ENCODE measurements at places on chromosomes 5 and 9. TPM values are rescaled to one million over a fixed set of nuclear protein-coding genes. Genes with fewer than 3 reads are reported as not detected.
A peak's percentile ranks its signal among the peaks of the same experiment; 100 is the strongest.

NR2F1 gene
- 3.6 TPM for total RNA-seq

LAMC3 gene
- not detected for total RNA-seq

GNA14 gene
- total RNA-seq: 0.45 TPM

DNA sequence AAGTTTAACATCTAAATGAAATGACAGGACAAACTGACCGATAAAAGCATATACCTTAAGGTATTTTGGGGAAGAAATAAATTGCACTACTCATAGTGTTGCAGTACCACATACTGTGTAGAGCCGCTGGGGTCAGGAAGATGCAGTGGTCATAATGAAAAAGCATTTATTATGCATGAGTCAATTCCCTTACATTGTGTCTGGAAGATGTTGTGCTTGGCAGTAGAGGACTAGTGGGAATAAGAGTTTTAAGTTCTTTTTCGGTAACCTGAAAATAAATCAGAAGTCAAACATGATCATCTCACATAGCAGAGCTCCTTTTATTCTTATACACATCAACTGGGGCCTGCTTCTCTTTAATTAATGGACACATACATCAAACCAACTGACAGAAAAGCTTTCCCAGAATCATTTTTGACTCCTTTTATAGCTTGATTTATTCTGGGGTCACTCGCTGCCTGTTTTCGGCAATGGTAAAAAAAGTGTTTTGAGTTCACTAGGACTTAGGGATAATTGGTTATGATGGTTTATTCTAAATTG, 262.5 kb upstream of the CHD1 start:
- no peak overlapping the region for H3K4me3 ChIP-seq
- H3K36me3 ChIP-seq: no peaks in the 10 kb centered on the region
- H3K27ac ChIP-seq: no peak overlapping the region
- no peaks in the 10 kb centered on the region for H3K27me3 ChIP-seq

DNA sequence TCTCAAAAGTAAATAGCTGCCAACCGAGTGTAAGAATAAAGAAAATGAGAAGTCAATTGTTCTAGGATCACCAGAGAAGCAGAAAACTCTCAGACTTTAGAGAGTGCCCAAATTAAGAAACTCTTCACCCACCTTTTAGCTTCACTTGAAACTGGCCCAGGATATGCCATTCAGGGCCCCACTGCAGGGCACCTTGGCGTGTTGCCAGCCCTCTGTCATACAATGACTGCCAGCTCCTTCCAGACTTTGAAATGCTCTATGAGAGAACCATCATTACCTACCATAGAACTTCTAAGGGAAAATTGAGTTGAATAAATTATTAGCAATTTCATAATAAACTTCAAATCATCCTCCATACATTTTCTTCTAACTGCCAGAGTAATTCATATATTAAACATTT, 240.5 kb downstream of the CETN3 start:
- H3K36me3 ChIP-seq: no peaks in the 10 kb centered on the region
- H3K4me3 ChIP-seq: no peak overlapping the region
- H3K27me3 ChIP-seq: no peaks in the 10 kb centered on the region
- H3K4me1 ChIP-seq: no peaks in the 10 kb centered on the region

DNA sequence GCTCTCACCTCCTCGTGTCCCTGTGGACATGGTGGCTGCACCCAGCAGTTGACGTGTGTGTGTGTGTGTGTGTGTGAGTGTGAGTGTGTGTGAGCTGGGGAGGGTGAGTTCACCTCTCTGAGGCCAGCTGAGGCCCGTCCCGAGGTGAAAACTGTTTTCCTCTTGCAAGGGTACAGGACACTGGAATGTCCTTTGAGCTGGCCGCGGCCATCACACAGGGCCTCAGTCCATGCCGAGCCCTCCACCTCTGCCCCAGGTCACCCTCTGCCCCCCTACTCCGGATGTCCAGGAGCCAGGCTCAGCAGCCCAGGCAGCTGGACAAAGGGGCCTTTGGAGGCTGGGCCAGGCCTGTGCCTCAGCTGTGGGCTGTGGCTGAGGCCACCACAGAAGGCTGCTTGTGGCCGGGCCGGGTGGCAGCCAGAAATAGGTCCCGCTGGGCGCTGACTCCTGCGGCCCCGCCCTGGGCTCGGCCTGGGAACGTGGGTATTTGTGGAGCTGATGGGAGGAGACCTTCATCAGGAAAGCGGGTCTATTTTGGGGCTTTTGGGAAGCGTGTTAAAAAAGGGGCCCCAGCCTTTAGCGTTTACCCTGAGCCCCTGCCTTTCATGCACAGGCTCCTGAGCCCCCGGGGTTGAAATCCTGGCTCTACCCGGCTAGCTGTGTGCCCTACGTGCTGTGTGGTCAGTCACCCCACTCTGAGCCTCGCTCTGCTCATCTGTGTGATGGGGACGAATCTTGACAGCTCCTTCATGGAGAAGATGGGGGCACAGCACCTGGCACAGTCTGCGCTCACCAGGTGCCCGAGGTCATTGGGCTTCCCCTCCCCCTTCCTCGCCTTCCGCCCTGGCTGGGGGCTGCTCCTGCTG, 75.1 kb upstream of the IER5L start:
- no peaks in the 10 kb centered on the region for H3K36me3 ChIP-seq
- H3K27me3 ChIP-seq: no peaks in the 10 kb centered on the region
- peaks cover 21% of the 10 kb centered on the region for H3K4me1 ChIP-seq
- H3K27ac ChIP-seq: no peak overlapping the region
- no peak for DNase-seq

DNA sequence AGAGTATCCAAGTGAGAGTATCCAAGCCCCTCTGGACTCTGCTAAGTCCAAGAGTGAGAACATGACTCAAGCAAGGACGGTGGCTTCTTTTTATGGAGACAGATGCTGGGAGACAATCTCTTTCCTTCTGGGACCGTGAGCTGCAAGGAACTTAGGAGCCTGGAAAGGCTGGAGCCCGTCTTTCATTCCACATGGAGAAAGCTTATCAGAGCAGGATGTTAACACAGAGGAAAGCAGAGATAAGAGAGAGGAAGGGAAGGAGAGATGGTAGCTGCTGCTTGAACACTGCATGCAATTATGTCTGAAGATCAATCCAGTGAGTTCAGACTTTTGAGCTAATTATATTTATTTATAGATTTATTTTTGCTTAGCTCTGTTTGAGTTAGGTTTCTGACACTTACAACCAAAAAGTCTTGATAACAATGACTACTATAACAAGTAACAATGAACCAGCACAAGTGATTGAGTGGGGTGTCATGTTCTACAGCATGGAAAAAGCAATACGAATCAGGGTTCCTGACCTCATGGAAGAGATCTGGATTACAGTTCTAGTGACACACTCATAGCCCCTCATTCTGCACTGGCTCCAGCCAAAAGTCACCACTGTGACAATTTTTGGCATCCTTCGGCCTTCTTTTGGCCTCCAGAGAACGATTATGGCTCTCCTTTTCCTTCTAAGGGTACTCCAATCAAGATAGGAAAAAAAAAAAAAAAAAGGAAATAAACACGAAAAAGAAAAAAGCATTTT, 71.5 kb downstream of the PRLR start:
- 0 out of 2 replicates have a peak, but pooled peaks cover 3% of the 10 kb centered on the region for H3K4me1 ChIP-seq
- no peaks in the 10 kb centered on the region for H3K36me3 ChIP-seq
- no peak overlapping the region for H3K4me3 ChIP-seq
- DNase-seq: no peak
- H3K27ac ChIP-seq: no peak overlapping the region

DNA sequence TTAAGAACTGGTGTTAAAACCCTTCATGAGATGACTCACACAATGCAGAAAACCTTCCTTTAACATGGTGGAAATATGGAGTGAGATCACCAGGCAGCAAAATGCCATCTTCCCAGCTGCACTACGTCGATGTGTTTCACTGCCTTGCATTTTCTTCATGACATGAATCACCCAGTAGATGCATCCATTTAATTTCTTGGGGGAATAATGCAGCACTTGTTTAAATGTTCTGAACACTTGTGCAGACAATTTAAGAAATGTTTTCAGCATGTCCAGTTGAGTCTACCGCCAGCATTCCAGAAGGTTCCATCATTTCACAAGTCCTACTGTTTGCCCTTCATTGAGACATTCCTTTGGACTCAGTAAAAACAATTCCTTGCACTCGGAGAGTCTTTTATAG, 81.6 kb downstream of the ADAMTS16 start:
- H3K4me3 ChIP-seq: no peak overlapping the region
- H3K4me1 ChIP-seq: peaks cover 20% of the 10 kb centered on the region
- DNase-seq: peak; percentile 84
- peak overlapping the region; percentile 44 for H3K27ac ChIP-seq
- H3K27me3 ChIP-seq: no peaks in the 10 kb centered on the region
- H3K36me3 ChIP-seq: peaks cover 7% of the 10 kb centered on the region

GRCh38 chr9:27212191-27212590, 84.8 kb downstream of the EQTN start:
- H3K4me3 ChIP-seq: no peak overlapping the region
- H3K4me1 ChIP-seq: no peaks in the 10 kb centered on the region
- no peak for DNase-seq
- H3K36me3 ChIP-seq: no peaks in the 10 kb centered on the region
- no peaks in the 10 kb centered on the region for H3K27me3 ChIP-seq

- no peak for DNase-seq
- no peaks in the 10 kb centered on the region for H3K27me3 ChIP-seq
- H3K4me3 ChIP-seq: no peak overlapping the region
- H3K27ac ChIP-seq: no peak overlapping the region
- H3K4me1 ChIP-seq: no peaks in the 10 kb centered on the region
Measured at GRCh38 chr9:79592726-79593493, 21.1 kb downstream of the TLE4 start.

DNA sequence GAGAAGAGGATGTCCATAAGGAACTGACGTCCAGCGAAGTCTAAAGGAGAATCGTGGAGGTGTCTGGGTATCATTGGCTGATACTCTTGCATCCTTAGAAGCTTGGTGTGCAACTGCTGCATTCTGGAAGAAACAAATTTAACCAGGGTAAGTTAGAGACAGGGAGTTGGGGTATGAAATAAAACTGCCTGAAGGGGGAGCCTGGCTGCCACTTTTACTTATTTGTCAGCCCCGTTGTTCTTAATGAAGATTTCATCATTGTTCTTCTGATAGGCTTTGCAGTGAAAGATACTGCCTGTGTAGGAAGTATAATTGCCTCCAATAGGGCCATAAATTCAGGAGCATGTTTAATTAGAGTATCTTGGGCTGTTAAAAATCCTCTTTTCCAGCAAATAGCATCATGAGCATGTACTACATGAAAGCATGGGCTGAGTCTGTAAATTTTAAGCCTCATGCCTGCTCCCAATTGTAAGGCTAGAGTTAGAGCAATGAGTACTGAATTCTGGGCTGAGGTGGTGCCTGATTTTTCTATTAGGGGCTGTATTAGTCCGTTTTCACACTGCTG, 1264.5 kb upstream of the ACO1 start:
- H3K27ac ChIP-seq: no peak overlapping the region
- no peaks in the 10 kb centered on the region for H3K4me1 ChIP-seq
- DNase-seq: no peak
- H3K36me3 ChIP-seq: no peaks in the 10 kb centered on the region

DNA sequence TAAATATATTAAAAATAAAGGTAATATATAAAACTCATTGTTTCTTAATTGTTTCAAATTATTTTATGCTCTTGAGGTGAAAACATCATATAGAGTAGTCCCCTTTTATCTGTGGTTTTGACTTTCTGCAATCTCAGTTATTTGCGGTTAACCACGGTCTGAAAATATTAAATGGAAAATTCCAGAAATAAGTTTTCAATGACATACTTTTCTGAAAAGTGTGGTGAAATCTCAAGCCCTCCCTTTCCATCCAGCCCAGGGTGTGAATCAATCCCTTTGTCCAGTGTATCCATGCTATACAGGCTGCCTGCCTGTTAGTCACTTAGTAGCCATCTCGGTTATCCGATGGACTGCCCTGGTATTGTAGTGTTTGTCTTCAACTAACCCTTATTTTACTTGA, 546.7 kb upstream of the DMAC1 start:
- no peak overlapping the region for H3K4me3 ChIP-seq
- no peaks in the 10 kb centered on the region for H3K27me3 ChIP-seq
- no peak for DNase-seq
- no peaks in the 10 kb centered on the region for H3K4me1 ChIP-seq
- H3K36me3 ChIP-seq: no peaks in the 10 kb centered on the region

DNA sequence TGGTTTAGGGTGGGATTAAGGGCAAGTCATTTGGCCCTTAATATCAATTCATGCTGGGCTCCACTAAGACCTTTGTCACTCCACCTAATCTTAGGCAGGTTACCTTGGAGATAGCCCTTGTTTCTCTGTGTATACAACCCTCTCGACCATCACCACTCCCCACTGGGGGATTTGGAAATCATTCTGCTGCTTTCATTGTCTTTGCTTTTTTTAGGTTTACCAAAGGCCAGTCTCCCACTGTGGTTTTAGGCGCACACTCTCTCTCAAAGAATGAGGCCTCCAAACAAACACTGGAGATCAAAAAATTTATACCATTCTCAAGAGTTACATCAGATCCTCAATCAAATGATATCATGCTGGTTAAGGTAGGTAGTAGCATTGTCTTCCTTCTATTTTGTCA, 6.2 kb downstream of the GZMK start:
- H3K36me3 ChIP-seq: no peaks in the 10 kb centered on the region
- no peak for DNase-seq
- no peaks in the 10 kb centered on the region for H3K27me3 ChIP-seq
- peaks cover 46% of the 10 kb centered on the region for H3K4me1 ChIP-seq
- peak overlapping the region; percentile 57 for H3K27ac ChIP-seq

DNA sequence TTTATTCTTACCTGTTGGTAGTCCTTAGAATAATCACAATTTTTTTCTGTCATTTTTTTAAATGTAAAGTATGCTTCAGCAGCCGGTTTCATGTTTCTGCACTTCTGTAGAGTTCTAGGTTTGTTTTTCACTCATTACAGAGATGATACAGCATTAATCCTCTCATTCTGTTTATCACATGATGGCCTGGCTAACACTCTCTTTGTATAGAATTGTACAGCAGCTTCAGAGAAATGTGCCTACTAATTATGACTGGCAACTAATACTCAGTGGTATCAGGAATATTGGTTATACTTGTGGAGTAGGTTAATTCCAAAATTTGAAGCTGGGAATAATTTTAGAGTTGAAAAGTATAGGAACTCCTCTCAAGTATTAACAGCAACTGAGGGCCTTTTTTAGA, 192.9 kb upstream of the OTULINL start:
- peaks cover 91% of the 10 kb centered on the region for H3K36me3 ChIP-seq
- no peak overlapping the region for H3K27ac ChIP-seq
- no peak for DNase-seq
- no peak overlapping the region for H3K4me3 ChIP-seq
- no peaks in the 10 kb centered on the region for H3K4me1 ChIP-seq

DNA sequence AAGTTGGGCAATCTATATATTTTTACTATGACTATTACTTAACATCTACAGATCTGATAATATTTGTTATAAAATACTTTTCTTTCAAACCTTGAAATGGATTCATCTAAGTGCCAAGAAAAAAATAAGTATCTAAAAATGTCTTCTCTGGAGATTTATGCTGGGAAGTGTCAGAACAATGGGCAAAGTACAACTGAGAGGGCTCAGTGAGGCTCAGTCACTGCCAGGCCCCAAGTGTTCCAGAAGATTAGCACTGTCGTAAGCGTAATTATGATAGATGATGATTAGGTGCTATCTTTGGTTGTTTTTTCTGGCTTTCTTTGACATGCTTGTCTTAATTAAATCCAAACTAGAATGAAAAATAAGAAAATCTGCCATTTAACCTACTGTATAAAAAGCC, 72.2 kb upstream of the ADAMTS19 start:
- no peak for DNase-seq
- no peaks in the 10 kb centered on the region for H3K27me3 ChIP-seq
- H3K4me1 ChIP-seq: no peaks in the 10 kb centered on the region
- H3K36me3 ChIP-seq: no peaks in the 10 kb centered on the region
- H3K4me3 ChIP-seq: no peak overlapping the region

GRCh38 chr5:132176521-132176945, 51.1 kb downstream of the P4HA2 start:
- DNase-seq: no peak
- H3K27me3 ChIP-seq: peaks cover 3% of the 10 kb centered on the region
- no peak overlapping the region for H3K4me3 ChIP-seq
- no peak overlapping the region for H3K27ac ChIP-seq
- no peaks in the 10 kb centered on the region for H3K36me3 ChIP-seq
- peaks cover 4% of the 10 kb centered on the region for H3K4me1 ChIP-seq
